Small intestine (tissue), 16 donors: ENCODE measurements at places on chromosomes 2 and 18. TPM values are rescaled to one million over a fixed set of nuclear protein-coding genes. Genes with fewer than 3 reads are reported as not detected.

GRCh38 chr2:136238286-136239078, 120.5 kb upstream of the CXCR4 start:
- no peaks in the 10 kb centered on the region for H3K27me3 ChIP-seq
- peak overlapping the region; percentile 45 for H3K27ac ChIP-seq
- no peak for DNase-seq
- peaks cover 3% of the 10 kb centered on the region for H3K4me1 ChIP-seq

UGT1A8 gene
- polyA plus RNA-seq: 3.3 TPM

DNA sequence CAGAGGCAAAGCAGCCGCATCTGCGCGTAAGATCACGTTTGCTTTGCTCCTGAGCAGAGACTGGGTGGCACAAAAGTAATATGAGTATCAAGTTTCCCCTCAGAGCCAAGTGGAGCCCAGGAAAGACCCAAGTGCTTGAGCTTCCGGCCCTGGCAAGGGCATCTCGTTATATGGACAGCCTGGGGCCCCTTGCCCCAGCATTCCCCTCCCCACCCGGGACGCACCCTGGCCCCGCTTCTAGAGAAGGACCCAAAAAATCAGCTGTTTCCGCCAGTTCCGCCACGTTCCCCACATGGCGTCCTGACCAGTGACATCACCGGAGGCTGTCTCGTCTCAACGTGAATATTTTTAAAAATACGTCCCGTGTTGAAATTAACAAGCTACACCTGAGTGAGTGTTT, 135.1 kb downstream of the NFATC1 start:
- H3K4me1 ChIP-seq: no peaks in the 10 kb centered on the region
- no peaks in the 10 kb centered on the region for H3K27me3 ChIP-seq
- H3K36me3 ChIP-seq: no peaks in the 10 kb centered on the region
- no peak overlapping the region for H3K27ac ChIP-seq
- no peak overlapping the region for H3K4me3 ChIP-seq
- no peak for DNase-seq

NGEF gene
- polyA plus RNA-seq: 47.3 TPM

- H3K27me3 ChIP-seq: no peaks in the 10 kb centered on the region
- no peak for DNase-seq
- H3K4me1 ChIP-seq: no peaks in the 10 kb centered on the region
- H3K4me3 ChIP-seq: no peak overlapping the region
These were observed 637.2 kb upstream of the ZEB2 start for GRCh38 chr2:145157036-145157675.

- no peak for DNase-seq
- no peaks in the 10 kb centered on the region for H3K4me1 ChIP-seq
- H3K27me3 ChIP-seq: no peaks in the 10 kb centered on the region
- H3K4me3 ChIP-seq: no peak overlapping the region
- H3K36me3 ChIP-seq: peaks cover 48% of the 10 kb centered on the region
These were observed 38.3 kb downstream of the XRCC5 start for GRCh38 chr2:216147172-216148131.

GRCh38 chr18:8247700-8248099, 361.5 kb upstream of the RAB12 start:
- DNase-seq: no peak
- no peak overlapping the region for H3K4me3 ChIP-seq
- H3K27me3 ChIP-seq: no peaks in the 10 kb centered on the region
- H3K4me1 ChIP-seq: no peaks in the 10 kb centered on the region
- H3K27ac ChIP-seq: no peak overlapping the region
